ENCODE measurements at places on chromosomes 12 and 14.
A peak's percentile ranks its signal among the peaks of the same experiment; 100 is the strongest.

DNA sequence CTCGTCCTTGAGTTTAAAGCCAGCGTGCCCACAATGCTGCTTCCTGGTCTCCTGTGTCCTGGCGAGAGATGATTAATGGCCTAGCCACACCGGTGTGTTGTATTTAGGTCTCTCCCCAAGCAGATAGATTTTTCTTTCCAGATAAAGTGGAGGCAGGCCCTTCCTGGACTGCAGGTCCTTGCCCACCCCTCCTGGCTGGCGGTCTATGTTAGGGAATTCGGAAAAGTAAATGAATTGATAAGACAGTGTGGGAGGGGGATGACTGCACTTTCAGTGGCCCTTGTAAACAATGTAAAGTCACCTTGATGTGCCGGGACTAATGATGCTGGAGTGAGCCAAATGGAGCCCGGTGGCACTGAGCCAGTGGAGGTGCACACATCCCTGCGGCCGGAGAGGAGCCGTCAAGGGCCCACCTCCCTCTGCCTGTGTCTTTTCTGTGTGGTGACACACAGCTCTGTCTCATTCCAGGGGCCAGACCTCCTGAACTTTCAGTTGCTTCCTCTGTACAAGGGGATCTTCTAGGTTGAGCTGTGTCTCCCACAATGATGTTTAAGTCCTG, 70.6 kb upstream of the ESRRB start:
- no peak for DNase-seq

DNA sequence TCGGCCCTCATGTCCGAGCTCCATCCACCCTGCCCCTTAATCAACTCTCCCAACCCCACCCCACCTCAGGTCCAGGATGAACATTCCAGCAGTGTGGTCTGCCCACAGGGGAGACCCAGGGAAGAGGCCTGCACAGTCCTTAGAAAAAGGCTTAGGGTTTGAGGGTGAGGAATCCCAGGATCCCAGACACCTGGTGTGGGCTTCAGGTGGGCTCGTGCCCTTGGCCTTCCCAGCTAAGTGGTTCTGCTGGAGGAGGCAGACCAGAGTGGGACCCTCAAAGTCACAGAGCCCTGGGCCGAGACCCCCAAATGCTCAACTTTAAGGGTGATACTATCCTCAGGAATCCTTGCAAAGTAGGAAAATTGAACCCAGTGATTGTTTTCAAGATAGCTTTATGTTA, 25.4 kb upstream of the PPP2R5C start:
- DNase-seq: no peak

GRCh38 chr14:63800651-63801375, 52.0 kb upstream of the SYNE2 start:
- peak; percentile 10 for DNase-seq

DNA sequence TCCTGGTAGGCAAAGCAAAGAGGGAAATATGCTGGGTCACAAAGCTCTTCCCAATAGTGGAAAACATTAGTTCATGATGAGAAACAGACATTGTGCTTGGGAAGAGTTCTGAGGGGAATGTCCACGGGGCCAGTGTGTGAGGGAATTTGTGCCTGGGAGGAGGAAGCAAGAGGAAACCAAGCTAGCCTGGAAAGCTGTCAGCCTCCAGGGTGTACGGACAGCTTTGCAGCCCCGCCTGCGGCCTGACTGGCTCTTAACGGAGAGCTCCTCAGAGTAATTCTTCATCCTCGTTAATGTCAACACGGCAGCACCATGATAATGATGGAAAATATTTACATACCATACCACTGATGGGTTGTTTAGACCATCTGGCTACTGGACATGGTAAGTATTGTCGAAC, 32.4 kb downstream of the PITPNM2 start:
- no peak for DNase-seq

Measured in fibroblast of mammary gland (primary cell).